Kidney glomerular epithelial cell (primary cell): ENCODE measurements at places on chromosomes 1 and 21.

- peak; percentile 65 for DNase-seq
Measured at GRCh38 chr1:230857077-230857476, 11.2 kb downstream of the C1orf198 start.

DNA sequence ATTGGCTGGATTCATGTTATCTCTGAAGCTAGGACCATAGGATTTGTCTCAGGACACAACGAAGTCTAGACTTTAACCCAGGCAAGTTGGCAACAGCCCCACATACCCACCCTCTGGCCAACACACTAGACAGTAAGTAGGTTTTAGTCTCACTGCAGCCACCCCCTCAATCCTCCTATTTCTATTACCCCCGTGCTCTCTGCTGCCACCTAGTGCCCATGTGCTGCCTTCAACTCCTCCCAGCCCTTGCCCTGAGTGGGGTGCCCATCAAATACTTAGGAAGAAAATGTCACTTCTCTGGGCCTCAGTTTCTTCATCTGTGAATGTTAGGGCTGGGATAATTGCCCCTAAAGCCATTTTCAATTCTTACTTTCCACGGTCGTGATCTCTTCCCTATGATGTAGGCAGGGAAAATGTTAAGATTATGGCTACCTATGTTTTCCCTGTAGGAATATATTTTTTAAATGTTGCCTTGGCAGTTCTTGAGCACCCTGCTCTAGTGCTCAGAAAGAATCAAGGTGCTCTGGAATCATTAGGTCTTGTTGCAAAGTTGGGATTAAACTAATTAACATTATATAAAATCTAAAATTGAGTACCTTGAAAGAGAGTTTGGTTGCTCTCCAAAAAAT, 213.0 kb downstream of the LMX1A start:
- DNase-seq = no peak

- no peak for DNase-seq
Measured at GRCh38 chr1:28156821-28157220, 19.7 kb downstream of the PTAFR start.

DNA sequence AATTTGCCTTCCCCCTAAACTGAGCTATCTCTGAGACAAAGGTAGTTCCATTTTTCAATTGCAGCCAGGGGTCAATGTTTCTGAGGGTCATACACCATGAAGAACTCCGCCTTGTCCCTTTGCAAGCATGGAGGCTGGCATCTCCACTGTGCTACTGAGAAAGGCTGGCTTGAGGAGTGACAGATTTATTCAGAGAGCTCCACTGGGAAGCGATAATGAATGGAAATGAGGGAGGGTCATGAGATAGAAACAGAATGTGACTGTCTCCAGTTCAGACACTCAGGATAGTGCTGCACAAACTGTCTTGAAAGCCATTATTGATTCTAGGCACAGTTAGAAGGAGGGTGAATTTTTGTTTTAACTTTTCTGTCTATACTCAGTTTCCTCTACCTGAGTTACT, 197.5 kb downstream of the ZNF326 start:
- DNase-seq = no peak

DNA sequence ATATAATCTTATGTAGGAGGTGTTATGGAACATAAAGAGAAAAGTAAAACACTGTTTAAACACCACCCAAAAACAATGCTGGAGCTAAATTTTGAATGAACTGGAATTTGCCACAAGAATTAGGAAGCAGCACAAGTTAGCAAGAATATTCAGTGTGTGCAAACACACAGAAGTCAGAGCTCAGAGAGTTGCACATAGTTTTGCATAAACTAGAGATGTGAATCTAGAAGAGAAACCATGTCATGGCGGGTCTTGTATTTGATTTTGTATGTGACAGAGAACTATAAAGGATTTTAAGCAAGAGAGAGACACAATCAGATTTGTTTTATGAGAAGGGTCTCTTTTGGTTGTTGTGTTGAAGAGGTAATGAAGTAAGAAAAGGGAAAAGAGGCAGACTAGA, 38.2 kb downstream of the SELENOF start:
- no peak for DNase-seq

DNA sequence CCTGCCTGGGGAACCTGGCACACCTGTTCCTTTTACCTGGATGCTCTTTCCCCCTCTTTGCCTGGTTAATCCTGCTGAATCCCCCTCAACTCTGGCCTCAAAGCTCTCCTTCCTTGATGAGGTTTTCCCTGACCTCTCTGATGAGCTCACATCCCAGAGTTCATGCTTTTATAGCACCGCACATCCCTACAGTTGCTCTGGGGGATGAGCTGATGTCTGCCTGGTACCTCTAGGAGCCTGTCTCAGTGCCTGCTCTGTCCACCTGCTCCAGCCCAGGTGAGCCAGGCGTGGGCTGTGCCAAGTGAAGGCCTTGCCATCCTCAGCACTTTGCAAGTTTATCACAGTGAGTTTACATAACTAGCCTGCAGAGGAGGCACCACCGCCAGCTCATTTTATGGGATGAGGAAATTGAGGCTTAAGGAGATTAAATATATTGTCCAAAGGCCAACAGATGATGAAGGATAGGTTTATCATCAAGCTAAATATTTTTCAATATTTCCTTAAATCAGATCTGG, 58.6 kb upstream of the TMPRSS2 start:
- no peak for DNase-seq

GRCh38 chr1:33347650-33347992, 26.7 kb upstream of the A3GALT2 start:
- DNase-seq = no peak

DNA sequence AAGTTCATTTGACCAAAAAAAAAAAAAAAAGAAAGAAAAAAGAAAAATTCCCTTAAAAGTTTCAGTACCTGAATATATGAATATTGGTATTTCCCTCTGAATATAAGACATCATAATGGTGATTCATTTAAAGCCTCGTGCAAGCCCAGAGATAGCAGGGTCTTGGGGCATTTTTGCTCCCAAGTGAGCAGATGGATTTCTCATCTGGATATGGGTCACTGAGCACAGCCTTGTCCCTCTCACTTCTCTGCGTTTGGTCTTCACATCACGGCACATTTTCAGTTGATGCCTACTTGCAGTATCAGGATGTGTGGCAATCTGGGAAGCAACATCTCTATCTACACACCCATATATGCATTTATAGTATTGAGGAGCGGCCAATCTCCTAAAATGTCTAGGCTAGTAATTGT, 12.7 kb downstream of the CD58 start:
- no peak for DNase-seq

GRCh38 chr1:3995141-3995780, 95.2 kb upstream of the C1orf174 start:
- DNase-seq = no peak

- no peak for DNase-seq
Measured at GRCh38 chr1:74205266-74205665, 7.2 kb downstream of the FPGT start.

GRCh38 chr21:44313451-44313850, 13.6 kb downstream of the PFKL start:
- no peak for DNase-seq

DNA sequence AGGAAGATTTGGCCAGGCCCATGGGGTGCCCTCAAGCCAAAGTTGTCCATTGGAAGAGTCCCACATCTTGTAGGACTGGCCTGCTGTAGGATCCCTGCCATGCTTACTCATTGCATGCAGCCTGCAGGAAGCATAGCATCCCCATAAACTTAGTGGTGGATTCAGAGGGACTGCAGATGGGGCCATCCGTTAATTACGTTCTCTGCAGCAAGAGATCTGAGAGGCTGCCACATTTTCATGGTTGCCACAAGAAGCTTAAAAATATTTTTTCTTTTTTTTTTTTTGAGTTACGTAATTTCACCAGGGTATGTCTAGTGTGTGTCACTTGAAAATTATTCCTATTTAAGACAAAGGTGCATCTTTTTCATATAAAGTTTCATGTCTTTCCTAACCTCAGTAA, 329.7 kb upstream of the USP24 start:
- DNase-seq = no peak

GRCh38 chr1:204885288-204885711, 14.6 kb downstream of the NFASC start:
- DNase-seq = no peak

- DNase-seq = no peak
Measured at GRCh38 chr1:94680039-94680377, 138.4 kb upstream of the F3 start.

DNA sequence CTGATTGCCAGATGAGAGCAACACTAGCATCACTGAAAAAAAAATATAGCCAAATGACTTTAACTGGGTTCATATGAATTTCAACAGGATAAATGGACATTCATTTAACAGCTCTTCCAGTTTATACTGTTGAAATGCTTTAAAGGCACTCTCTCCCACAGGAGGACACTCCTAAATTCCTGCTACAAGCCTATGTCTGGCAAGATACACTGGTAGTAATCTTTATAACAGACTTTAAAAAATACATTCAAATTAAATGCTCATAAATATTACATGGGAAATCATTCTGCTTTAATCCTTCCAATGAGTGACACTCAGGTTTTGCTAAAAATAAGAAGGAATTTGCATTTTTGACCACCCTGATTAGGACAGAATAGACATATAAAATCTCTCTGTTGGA, 526.7 kb upstream of the ADAMTS5 start:
- no peak for DNase-seq

GRCh38 chr1:228091084-228091483, 8.6 kb downstream of the ARF1 start:
- no peak for DNase-seq

DNA sequence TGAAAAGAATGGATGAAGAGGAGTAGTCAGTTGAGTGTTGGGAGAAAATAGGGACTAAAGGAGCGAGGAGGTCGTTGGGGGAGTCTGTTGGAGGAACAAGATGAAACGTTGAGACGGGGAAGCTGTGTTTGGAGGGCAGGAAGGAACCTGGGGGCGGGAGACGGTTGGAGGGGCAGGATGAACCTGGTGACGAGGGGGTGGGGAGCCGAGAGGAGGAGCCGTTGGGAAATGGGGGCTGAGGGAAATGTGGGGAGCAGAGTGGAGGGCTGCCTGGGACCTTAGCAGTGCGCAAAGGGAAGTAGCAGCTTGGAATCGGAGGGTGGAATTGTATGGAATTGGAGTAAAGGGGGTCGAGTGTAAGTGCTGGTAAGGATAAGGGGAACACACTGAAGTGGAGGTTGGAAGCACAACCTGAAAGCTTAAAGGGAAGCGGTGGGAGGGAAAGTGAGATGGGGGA, 630 bp downstream of the MTF2 start:
- DNase-seq = no peak

- DNase-seq = peak; percentile 58
Measured at GRCh38 chr1:12078938-12079861, 16.1 kb downstream of the TNFRSF8 start.

DNA sequence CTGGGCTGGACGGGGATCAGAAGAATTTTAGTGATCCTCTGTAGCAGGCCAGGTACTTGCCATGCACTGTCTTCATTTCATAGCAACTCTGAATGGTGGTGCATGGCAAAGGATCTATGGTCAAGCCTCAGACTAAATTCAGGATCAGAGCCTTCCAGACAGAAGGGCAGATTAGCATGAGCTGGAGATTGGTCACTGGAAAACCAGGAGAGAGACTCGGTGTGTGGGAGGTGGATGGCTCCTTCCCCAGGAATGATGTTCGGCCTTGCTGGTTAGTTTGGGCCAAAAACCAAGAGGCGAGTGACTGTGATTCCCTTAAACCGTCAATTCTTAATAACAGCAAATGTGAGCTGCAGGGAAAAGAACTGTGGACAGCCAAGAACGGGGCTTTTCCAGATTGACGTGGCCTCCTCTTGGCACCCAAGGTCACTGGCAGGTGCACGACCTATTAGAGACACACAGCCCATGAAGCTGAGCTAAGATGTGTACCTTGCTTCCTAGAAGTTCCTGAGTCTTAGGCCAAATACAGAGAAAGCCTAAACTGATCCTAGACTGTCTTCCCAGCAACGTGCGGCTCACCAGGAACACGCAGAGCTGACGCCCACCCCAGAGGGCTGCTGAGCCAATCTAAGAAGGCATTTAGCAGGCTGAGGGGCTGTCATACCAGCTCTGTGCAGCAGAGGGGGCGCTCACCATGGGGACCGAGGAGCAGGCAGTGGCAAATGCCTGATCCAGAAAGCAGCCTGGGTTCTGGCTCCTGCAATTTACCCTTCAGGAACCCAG, 18.5 kb downstream of the ALDH4A1 start:
- peak; percentile 35 for DNase-seq

DNA sequence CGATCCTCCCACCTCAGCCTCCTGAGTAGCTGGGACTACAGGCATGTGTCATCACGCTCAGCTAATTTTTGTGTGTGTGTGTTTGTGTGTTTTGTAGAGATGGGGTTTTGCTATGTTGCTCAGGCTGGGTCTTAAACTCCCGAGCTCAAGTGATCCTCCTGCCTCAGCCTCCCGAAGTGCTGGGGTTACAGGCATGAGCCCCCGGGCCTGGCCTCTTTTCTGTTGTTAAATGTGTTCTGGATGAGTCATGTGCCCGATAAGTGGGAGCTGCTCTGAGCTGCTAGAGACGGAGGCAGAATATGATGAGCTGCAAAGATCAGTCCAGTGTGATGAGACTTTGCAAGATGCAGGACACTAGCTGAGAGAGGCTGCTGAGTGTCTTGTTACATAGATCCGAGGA, 75.5 kb downstream of the VPS13D start:
- DNase-seq = no peak

DNA sequence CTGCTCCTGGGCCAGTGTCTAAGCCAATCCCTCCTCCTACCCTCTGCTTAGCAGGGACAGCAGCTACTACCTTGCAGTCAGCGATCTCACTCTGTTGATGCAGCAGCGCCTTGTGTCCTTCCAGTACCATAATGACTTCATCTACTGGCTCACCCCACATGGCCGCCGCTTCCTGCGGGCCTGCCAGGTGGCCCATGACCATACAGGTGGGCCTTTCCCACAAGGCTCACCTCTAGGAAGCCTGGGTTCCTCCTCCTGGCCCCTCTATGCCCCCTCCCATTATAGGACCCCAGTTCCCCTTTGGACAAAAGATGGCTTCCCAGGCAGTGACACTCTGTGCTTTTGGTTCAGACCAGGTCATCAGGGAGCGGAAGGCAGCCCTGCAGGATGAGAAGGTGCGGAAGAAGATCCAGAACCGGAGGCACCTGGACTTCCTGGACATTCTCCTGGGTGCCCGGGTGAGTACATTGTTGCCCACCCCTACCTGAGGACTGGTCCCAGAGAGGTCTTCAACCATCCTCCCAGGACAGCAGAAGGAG, 15.1 kb downstream of the CYP4B1 start:
- DNase-seq = no peak
